ENCODE measurements at places on chromosomes 7 and 10.

DNA sequence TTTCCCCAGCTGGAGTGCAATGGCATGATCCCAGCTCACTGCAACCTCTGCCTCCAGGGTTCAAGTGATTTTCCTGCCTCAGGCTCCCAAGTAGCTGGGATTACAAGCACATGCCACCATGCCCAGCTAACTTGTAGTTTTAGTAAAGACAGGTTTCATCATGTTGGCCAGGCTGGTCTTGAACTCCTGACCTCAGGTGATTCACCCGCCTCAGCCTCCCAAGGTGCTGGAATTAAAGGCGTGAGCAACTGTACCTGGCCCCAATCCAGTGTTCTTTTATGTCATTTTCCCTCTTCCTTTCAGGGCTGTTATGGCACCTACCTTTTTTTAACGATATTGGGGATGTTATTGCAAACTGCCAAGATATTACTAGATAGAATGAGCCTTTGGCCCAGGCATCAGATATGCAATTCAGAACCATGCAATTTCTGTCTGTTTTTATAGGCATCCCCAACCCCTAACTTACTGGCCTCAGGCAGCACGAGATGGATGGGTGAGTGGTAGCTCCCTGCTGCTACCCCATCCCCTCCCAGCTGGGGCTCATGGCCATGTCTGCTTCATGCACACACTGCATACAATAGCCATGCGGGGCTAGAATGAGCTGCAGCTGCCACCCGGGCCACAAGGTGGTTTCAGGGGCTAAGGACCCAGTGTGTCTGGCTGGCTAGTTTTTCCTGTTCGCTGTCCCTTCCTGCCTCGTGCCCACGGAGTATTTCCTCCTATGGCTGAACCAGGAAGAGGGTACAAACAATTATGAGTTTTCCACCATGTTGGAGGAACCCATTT is 1080.1 kb upstream of the SORCS1 start:
- no peak for DNase-seq

DNA sequence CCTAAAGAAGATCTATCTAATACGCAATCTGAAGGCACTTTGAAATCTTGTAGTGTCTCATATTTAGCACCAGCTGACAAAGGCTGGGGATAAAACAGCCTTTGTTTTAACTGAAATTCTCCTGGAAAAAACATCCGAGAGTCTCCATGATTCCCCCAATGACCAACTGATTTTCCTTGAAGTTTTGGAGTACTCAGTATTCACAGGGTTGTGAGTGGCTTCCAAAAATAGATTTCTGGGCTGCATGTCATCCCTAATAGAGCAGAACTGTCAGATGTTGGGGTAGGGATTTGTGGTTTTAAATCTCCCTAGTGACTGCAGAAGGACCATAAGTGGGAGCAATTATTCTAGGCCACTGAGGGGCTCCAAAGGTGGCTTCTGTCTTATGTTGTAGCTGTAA is 206.4 kb downstream of the TAX1BP1 start:
- DNase-seq = no peak

DNA sequence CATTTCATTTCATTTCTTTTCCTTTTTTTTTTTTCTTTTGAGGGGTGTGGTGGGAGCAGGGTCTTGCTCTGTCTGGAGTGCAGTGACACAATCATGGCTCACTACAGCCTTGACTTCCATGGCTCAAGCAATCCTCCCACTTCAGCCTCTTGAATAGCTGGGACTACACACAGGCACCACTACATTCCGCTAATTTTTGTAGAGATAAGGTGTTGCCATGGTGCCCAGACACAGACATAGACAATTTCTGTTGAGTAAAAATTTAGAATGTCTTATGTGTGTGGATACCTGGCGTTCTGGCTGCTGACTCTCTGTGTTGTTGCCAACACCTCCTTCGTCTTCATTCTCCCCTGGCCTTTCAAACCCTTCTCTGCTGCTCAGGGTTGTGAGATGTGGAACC is 54.0 kb upstream of the PRSS58 start:
- no peak for DNase-seq

DNA sequence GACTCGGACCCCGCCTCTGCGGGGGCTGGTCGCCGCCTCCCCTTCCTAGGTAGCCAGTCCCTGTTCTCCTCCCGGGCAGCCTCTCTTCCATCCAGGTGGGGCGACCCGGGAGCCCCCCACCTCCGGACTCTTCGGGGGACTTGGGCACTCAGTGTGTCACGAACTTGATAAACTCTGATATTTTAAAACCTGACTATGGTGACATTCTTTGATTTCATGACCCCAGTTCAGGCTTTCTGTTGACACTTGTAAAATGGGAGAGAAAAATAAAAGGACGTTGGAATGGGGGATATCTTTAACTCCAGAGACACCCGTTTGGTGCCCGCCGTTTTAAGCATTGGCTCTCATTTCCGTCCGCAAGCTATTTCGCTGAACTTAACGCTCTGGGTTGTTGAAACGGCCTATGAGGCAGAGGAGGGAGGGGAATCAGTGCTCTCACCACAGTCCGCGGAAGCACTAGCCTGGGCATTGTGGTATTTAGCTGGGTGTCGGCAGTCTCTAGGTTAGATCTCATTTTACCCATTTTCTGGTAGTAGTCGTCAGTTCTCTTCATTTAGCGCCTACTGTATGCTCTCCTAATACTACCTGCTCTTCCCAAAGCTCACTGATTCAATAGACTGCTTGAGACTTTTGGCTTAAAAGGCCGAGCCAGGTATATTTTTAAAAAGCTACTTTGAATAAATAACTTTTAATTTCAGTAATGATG is 738 bp downstream of the VPS26A start:
- peak; percentile 41 for DNase-seq

- no peak for DNase-seq
Measured at GRCh38 chr10:66483966-66484365, 441.9 kb upstream of the LRRTM3 start.

DNA sequence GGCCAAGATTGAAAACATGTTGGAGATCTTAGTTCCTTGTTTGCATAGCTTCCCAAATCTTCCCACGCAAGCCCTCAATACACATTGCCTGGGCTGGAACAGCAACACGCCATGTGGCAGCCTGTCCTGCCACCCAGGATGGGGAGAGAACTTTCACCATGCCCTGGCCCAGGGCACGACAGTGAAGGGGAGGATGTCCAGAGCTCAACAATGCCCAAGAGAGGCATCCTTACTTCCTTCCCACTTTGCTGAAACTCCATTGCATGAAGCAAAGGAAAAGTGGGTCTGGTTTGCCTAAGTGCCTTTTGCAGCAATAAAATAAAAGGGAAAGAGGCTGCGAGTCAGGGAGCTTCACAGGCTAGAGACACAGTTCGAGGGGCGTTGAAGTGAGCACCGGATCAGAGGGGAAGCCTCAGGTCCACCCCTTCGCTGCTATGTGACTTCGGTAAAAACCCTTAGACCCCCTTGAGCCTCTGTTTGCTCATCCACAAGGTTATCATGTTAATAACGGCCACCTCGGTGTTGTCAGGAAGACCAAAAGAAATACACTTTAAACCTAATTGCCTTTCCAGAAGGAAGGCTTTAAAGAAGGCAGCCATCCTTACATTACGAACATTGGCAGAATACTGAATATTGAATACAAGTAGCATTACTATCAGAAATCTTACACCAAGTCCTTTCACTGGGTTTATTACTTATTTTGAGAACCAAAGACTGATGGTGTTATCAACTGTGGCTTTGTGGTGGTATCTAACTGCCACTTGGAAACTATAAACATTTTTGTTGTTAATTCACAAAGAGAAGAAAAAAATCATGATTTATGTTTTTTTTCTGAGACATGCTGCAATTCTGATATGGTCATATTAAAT is 133.3 kb downstream of the ICA1 start:
- no peak for DNase-seq

GRCh38 chr7:137337902-137338301 is 5.6 kb downstream of the PTN start:
- no peak for DNase-seq

Data from CMK (cell line).